ENCODE measurements at places on chromosomes 11 and 22.

GRCh38 chr11:123561431-123561800 is 93.0 kb downstream of the SCN3B start:
- no peak for DNase-seq

DNA sequence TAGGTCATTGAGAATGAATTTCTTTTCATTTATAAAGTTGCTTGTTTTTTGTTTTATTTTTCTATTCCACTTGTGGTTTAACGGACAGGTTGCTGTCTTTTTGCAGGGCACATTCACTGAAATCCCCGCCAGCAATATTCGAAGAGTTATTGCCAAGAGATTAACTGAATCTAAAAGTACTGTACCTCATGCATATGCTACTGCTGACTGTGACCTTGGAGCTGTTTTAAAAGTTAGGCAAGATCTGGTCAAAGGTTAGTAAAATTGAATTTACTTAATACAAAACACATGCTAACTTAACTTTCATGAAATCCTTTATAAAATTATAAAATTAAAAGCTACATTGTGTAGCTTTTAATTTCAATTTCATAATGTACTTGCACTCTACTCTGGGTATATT is 53.6 kb downstream of the PDHX start:
- no peak for DNase-seq

GRCh38 chr11:134845474-134846327 is 433.7 kb upstream of the B3GAT1 start:
- DNase-seq: no peak

- DNase-seq: no peak
Measured at GRCh38 chr11:97092823-97093222, 703.0 kb downstream of the JRKL start.

- no peak for DNase-seq
Measured at GRCh38 chr11:127873478-127873877, 713.9 kb downstream of the ETS1 start.

DNA sequence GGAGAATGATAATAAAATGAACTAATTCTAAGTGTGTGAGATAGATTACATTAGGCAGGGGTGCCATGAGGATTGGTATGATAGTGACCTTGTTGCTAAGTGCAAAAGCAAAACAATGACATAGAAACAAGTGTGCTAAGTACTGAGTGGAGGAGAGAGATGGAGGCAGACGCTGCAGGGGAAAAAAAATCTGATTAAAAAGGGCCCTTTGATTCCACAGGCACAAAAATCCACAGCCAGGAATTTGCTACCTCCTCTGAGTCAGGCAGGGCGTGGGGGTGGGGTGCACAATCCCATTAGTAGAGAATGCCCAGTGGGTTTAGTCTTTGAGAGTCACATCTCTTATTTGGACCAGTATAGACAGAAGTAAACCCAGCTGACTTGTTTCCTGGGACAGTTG is at the start of gene CNTF:
Gene CNTF (plus strand): TSS at position 322 of the 400 bp plus-strand sequence. CDS start 88 bp downstream, outside the sequence.
- no peak for DNase-seq

All from stimulated activated CD4-positive, alpha-beta T cell treated with anti-CD3 and anti-CD28 coated beads, Interleukin-1b, Interleukin-23, amount 100 ng/mL, for 1 hour (primary cell).